ENCODE measurements at places on chromosomes 16 and 17.
A peak's percentile ranks its signal among the peaks of the same experiment; 100 is the strongest.

- peak; percentile 21 for DNase-seq
These were observed 23.9 kb upstream of the C1QTNF8 start for GRCh38 chr16:1119766-1120576.

DNA sequence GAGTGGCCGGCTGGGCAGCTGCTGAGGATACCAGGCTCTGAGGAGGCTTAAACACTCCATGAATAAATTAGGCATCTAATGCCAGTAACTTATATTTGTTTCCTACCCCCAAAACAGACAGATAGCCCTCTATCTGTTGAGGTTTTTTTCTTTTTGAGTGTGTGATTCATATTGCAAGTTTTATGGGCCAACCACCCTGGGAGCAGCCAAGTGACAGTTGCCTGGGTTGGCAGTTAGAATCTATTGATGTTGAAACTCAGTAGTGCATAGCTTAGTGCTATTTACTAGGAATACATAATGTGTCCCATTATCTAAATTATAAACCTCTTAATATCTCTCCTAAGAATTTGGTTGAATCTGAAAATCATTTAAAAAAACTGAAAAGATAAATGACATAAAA lies 397.4 kb downstream of the CA10 start:
- no peak for DNase-seq

DNA sequence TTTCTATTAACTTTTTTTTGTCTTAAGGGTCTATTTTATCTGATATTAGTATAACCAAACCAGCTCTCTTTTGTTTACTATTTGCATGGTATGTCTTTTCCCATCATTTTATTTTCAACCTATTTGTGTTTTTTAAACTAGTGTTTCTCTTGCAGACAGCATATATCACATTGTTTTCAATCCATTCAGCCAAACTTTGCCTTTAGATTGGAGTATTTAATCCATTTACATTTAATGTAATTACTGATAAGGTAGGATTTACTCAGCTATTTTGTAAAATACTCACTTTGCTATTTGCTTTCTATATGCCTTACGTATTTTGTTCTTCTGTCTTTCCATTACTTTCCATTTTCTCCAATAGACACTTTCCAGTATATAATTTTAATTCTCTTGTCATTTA lies 108.0 kb upstream of the NACA2 start:
- DNase-seq, result no peak

GRCh38 chr16:9658164-9658563 lies 524.1 kb downstream of the GRIN2A start:
- DNase-seq, result no peak

GRCh38 chr17:17496189-17497064 lies at the start of gene RASD1:
RASD1 (minus strand) TSS chr17:17496395; CDS start chr17:17496181, 214 bp downstream.
- DNase-seq, result peak; percentile 71

DNA sequence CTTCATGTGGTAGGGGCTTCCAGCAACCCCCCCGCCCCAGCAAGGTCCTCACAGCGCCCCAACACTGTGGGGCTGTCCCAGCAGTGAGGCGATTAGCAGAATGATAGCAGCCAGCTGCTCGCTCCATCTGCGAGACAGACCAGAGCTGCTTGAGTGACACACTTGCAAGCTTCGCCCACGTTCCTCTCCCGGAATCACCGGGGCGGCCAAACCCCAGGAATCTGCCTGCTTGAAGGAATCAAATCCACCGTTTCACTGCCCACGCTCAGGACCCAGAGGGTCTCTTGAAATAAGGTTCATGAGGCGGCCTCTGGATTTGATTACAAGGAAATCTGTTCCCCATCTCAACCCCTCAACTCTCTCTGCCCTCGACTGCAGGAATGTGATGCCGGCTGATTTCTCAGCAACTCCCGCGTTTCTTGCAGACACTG lies 356.0 kb downstream of the C16orf95 start:
- no peak for DNase-seq

DNA sequence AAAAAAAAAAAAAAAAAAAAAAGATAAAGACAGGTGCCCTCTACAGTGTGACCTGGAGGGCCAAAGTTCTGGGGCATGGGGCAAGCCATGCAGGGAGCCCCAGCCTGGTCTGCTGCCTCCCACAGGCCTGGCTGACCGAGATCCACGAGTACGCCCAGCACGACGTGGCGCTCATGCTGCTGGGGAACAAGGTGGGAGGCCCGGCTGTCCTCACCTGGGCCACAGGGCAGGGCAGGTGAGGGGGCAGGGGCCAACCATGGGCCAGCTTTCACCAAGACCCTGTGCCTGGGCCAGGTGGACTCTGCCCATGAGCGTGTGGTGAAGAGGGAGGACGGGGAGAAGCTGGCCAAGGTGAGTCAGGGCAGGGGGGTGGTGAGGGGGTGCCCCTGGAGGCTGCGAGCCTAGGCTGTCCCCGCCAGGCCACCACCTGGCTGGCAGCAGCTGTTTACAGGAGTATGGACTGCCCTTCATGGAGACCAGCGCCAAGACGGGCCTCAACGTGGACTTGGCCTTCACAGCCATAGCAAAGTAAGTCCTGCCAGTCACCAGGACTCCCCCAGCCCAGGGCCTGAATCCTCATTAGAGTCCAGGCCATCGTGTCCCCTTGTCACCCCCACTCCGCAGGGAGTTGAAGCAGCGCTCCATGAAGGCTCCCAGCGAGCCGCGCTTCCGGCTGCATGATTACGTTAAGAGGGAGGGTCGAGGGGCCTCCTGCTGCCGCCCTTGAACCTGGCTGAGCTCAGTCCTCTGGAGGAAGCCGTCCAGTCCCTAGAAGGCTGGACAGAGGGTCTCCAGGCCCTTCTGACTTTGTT lies 2.7 kb upstream of the TRAF7 start:
- peak; percentile 69 for DNase-seq
